GM12878 (cell line): ENCODE measurements at places on chromosomes 13 and 19. TPM values are rescaled to one million over a fixed set of nuclear protein-coding genes. Genes with fewer than 3 reads are reported as not detected.

MIR17HG gene
- polyA plus RNA-seq: 3.4 and 4.4 TPM in 2 replicates

DNA sequence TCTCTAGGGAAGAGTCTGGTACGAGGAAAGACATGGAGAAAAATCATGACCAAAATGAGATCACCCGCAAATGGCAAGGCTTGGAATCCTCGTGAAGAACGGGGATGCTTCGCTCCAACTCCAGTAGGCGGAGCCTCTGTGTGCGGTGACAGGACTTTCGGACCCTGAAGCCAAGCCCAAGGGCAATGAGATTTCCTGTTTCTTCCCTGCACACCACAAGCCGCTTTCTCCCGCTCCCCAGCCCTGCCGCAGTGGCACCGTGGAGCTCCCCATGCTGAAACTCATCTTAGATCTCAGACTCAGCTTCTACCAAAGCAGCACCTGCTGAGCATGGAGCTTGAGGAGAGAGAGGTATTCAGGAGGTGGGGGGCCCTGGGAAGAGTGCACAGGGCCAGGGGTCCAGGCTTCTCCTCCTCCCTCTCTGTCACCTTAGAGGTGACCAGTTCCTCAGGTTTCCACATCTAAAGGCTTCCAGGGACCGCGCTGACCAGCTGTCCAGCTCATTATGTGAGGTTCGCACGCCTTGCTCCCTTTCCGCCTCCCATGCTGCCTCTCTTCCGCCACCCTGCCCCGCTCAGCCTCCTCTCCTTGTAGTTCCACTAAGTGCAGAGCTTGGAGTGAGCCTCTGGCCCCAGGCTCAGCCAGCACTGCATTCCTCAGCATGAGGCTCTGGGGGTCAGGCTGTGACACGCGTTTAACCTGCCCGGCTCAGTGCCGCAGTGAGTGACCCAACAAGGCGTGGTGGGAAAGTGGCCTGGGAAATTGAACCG, 153.8 kb upstream of the SOX1 start:
- DNase-seq: no peak

GRCh38 chr13:29845440-29846056, 4.9 kb downstream of the UBL3 start:
- DNase-seq: no peak

GRCh38 chr19:46487802-46488445, 7.7 kb downstream of the PNMA8B start:
- no peak for DNase-seq

DNA sequence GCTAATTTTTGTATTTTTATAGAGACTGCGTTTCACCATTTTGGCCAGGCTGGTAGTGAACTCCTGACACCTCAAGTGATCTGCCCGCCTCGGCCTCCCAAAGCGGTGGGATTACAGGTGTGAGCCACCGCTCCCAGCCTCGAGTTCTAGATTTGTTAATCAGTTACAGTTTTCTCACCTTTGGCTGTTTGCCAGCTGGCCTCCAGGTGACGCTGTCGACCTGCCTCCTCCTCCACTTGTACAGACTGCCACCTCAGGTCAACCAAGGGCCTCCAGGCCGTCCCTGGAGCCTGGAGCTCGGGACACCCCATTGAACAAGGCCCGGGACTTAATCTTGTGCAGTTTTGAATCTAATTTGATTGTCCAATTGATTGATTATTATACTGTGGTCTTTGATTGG, 45.5 kb downstream of the IER2 start:
- no peak for DNase-seq

SIGLECL1 gene
- not detected in 2 replicates for polyA plus RNA-seq

ITPKC gene
- 2.6 and 3.5 TPM in 2 replicates for polyA plus RNA-seq

ZNF20 gene
- polyA plus RNA-seq: 2.1 and 2.9 TPM in 2 replicates

DNA sequence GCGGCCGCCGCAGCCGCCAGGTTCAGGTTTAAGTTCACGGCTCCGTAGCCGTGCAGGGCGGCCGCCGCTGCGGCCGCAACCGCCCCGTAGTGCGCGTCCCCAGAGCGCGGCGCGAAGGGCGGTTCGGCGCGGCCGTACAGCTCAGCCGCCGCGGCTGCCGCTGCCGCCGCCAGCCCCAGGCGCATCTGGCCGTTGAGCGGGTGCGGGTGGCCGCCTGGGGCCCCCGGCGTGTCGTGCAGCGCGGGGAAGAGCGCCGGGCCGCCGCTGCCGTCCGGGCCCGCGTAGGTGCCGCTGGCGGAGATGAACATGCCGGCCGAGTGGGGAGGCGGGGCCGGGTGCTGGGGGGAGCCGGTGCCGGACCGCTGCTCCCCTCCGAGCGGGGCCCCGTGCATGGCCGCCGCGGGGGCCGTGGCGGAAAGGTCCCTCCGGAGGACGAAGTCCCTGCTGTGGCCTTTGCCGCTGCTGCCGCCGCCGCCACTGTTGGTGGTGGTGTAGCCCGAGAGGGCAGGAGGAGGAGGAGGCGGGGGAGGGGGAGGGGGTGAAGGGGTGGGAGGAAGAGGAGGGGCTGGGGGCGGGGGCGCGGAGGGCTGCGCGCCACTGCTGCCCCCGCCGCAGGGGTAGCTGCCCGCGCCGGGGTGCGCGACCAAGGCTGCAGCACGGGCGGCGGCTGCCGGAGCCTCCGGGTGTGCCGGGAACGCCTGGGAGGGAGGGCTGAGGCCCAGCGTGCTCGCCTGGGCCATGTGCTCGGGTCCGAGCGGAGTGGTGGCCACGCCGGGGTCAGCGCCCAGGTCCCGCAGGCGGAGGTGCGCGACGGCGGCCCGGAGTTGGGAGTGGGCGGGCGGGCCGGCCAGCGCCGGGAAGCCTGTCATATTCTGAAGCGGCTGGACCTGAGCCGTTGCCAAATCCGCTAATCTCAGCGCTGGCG, 654 bp downstream of the ZIC5 start:
- no peak for DNase-seq

GRCh38 chr19:41321600-41322270, 11.8 kb downstream of the CCDC97 start:
- no peak for DNase-seq

B3GLCT gene
- 0.33 and 0.89 TPM in 2 replicates for polyA plus RNA-seq

GRCh38 chr13:94330552-94331071, 148.9 kb downstream of the DCT start:
- no peak for DNase-seq

POLD1 gene
- 109 and 118 TPM in 2 replicates for polyA plus RNA-seq

DNA sequence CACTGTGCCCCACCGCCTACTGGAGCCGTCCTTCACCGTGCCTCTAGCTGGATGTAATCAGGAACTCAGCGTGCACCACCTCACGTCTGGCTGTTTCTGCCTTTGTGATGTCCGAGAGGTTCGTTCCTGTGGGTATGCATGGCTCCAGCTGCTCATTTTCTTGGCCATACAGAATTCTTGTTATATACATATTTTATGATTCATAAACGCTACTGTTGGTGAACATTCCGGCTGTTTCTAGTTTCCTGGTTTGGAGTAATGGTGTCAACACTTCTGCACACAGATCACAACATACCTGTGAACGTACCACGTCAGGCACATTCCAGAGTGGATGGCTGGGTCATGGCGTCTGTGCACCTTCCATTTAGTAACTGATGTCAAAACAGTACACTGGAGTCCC, 14.6 kb downstream of the DCUN1D2 start:
- DNase-seq: no peak

SCEL gene
- 0.11 and 0.34 TPM in 2 replicates for polyA plus RNA-seq

- no peak for DNase-seq
Observed at GRCh38 chr13:87827479-87827878, 156.3 kb downstream of the SLITRK5 start.
